ENCODE measurements at places on chromosomes 7 and 10.

- no peak for DNase-seq
Observed at GRCh38 chr10:57972783-57973182, 294.9 kb downstream of the IPMK start.

- DNase-seq, result no peak
Observed at GRCh38 chr7:128710481-128710880, 28.7 kb upstream of the CALU start.

DNA sequence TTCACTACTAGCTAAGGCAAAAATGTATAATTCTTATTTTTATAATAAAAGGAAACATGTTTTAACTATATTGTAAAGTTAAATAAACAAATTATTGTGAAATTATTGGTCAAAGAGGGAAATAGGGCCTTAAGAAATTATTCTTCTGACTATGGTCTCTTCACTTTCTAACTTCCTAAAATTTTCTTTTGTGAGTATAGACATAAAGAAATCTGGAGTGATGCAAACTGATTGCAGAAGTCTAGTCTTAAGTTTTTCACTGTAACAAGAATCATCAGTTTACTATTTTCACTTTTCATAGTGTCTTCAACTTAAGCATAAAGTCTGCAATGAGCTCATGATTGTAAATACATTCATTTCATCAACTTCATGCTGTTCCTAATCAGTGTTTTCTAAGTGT, 525.4 kb downstream of the TFEC start:
- no peak for DNase-seq

- no peak for DNase-seq
Observed at GRCh38 chr10:80596391-80597257, 58.9 kb downstream of the SH2D4B start.

- DNase-seq, result no peak
Observed at GRCh38 chr10:22230158-22230833, 12.5 kb upstream of the EBLN1 start.

DNA sequence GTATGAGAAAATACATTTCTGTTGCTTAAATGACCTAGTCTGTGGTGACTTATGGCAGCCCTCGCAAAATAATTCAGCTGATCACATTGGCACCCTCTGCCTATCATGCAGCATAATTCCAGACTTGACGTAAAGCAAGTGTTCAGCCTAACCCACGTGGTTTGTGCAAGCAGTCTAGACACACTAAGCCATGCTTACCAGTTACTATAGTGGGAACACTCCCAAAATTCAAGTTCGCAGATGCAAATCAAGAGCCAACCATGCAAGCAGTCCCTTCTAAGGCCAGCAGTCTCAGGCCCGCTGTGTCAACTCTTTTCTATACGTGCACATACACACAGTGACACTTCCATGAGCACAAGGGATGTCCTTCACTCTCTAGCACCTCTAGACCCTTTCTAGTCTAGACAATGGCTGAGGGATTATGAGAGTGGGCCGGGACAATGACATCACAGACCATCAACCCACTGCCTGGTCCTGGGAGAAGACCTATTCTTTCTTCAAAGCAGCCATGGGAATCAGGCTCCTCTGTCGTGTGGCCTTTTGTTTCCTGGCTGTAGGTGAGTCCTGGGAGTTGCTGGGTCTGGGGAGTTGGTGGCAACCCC, 29.0 kb upstream of the PRSS1 start:
- no peak for DNase-seq

- DNase-seq, result no peak
Observed at GRCh38 chr10:67664942-67665341, 31.1 kb downstream of the CTNNA3 start.

GRCh38 chr7:142884286-142884640, 1.3 kb downstream of the TRPV6 start:
- no peak for DNase-seq

GRCh38 chr10:7318836-7319235, 92.0 kb downstream of the SFMBT2 start:
- no peak for DNase-seq

GRCh38 chr7:42289473-42289872, 52.5 kb upstream of the GLI3 start:
- no peak for DNase-seq

DNA sequence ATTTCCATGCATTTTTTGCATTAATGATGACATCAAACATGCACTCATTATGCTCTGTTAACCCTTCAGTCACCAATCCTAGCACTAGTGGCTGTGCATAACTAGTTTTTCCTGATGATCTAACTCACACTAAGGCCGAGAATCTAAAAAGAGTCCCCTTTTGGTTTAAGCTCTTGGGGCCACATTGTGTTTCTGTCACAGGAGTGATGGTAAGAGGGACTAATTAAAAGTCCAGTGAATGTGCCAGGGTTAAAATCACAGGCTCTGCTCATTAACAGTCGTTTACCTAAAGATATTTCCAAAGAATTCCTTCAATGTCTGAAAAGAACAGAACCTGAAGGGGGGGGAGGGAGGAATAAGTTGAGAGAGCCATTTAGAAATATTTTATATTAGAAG, 359.0 kb upstream of the ANKRD30A start:
- DNase-seq, result no peak

DNA sequence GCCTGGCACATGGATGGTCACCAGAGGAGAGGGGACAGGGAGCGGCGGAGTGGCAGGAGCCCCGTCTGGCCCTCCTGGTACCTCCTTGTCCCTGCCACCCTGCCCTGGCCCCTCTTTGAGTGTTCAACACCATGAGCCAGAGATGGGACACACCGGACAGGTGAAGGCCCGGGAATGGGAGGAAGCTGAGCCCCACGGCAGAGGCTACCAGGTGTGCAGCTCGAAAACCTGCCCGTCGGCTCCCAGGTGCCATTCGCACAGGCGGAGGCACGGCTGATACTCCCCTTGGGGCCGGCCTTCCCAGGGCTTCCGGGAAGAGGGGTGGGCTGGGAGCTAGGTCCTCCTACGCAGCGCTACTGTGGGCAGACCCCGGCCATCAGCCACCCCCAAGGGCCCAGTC, 44.1 kb downstream of the TNRC18 start:
- DNase-seq, result no peak

GRCh38 chr7:150406567-150407421, 27.7 kb downstream of the ZNF775 start:
- DNase-seq, result no peak

- DNase-seq, result no peak
Observed at GRCh38 chr10:50885097-50885859, at the start of gene A1CF. A1CF (minus strand) TSS chr10:50885627; CDS start chr10:50859940, 25,687 bp downstream.

DNA sequence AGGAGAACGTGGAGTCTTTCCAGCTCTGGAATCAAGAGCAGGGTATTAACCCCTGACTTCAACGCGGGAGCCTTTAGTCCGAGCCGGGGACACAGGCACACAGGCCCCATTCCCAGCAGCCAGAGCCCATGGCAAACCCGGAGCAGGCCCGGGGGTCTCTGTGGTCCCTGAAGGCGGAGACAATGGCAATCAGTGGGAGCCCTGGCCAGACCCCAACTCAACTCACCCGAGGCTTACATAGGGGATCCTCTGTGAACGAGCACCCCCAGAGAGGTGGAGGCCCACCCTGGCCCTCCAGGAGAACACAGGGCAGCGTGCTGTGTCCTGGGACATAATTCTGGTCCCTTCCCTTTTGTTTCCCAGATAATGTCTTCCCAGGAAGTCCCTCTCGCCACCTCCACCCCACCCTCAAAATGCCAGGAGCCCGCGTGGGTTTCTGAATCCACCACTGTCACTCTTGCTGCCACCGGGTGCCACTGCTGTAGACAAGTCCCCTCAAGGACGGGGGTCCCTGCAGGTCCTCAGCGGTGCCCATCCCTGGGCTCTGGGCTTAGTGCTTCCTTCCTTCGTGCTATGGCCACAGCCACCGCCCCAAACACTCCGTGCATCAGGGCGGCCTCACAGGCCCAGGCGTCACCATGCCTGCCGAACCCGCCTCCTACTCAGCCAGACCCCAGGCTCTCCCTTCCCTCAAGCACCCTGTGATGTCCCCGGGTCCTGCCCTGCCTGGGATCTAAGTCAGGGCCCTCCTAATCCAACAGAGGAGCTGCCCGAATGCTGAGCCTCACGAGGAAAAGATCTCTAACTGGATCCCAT, 28.6 kb upstream of the PPP2R2D start:
- DNase-seq, result no peak
